IPS DF 6.9 (cell line): ENCODE measurements at places on chromosomes 5 and 9.

DNA sequence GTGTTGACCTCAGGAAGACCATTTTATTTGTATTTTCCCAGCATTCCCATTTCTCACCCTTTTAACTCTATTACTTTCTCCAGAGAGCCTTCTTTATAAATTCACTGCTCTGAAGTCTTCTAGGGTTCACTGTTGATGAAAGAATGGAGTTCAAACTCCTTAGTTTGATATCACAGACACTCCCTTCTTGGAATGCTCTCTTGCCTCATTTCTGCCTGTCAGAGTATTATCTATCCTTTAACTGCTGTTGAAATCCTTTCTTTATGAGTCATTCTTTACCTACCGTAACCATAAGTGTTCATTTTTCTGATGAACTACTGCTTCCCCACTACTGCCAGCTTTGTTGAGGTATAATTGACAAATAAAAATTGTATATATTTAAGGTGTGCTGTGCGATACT, 4.3 kb downstream of the RIC1 start:
- no peaks in the 10 kb centered on the region for H3K27me3 ChIP-seq
- H3K27ac ChIP-seq = no peak overlapping the region
- H3K4me1 ChIP-seq = no peaks in the 10 kb centered on the region
- H3K4me3 ChIP-seq = no peak overlapping the region

GRCh38 chr5:139461698-139462097, 845 bp downstream of the ECSCR start:
- DNase-seq = no peak
- H3K36me3 ChIP-seq = no peaks in the 10 kb centered on the region
- no peak overlapping the region for H3K4me3 ChIP-seq
- peaks cover 9% of the 10 kb centered on the region for H3K4me1 ChIP-seq
- no peaks in the 10 kb centered on the region for H3K27me3 ChIP-seq

DNA sequence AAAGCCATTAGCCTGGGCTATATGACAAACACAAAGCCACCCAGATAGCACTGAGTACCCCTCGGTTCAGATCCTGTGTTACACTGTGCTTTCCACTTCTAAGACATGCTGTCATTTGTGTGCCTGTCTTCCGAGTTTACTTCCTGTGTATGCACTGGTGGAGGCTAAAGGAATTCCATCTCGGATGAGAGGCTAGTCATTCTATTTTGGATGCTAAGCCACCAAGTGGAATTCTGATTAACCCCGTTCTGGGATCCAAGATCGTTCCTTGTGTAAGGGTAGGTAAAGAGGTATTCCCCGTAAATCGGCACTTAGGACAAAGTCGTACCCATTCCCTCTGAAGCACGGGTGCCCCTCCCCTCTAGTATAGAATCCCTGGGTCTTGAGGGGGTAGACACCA, 8.7 kb downstream of the PROP1 start:
- no peak for DNase-seq
- H3K27ac ChIP-seq = no peak overlapping the region
- no peaks in the 10 kb centered on the region for H3K4me1 ChIP-seq
- H3K36me3 ChIP-seq = no peaks in the 10 kb centered on the region
- peaks cover 20% of the 10 kb centered on the region for H3K27me3 ChIP-seq
- no peak overlapping the region for H3K4me3 ChIP-seq

GRCh38 chr9:131868766-131869165, 128.9 kb upstream of the RAPGEF1 start:
- no peak overlapping the region for H3K4me3 ChIP-seq
- no peaks in the 10 kb centered on the region for H3K27me3 ChIP-seq

DNA sequence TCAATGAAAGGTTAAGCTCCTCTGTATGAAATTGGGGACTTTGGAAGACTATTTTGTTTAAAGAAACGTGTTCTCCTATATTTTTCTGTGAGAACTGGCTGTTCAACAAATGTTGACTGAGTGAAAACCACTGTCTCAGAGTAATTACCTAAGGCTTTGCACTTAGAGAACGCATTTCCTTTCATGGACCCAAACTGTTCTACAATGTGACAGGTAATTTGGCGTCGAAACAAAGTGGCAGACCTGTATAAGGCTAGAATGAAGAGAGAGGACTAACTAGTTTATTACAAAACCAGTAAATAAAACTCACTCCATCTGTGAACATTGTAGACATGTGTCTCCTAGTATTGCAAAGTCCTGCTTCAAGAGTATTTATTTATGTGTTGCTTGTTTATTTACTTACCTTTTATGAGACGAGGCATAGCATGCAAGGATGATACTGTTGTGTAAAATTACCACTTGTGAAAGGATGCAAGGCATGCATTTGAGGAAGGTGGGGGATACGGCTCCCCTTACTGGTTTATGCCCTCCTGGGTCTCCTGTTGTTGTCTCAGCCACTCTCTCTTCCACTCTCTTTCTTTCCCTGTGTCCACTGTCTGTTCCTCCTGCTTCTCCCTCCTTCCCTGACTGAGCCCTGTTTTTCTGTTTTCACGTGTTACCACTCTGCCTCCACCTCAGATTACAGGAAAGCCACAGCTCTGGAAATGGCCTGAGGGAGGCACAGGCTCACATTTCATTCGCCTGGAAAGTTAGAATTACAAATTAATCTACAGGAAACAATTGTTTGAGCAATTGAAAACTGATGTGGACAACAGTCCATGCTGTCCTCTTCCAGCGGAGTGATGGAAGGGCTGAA, 444.0 kb upstream of the ZNF608 start:
- H3K4me1 ChIP-seq = peaks cover 5% of the 10 kb centered on the region; the same call in 1 of the 2 replicates
- H3K4me3 ChIP-seq = no peak overlapping the region
- H3K27ac ChIP-seq = no peak overlapping the region
- no peaks in the 10 kb centered on the region for H3K27me3 ChIP-seq

DNA sequence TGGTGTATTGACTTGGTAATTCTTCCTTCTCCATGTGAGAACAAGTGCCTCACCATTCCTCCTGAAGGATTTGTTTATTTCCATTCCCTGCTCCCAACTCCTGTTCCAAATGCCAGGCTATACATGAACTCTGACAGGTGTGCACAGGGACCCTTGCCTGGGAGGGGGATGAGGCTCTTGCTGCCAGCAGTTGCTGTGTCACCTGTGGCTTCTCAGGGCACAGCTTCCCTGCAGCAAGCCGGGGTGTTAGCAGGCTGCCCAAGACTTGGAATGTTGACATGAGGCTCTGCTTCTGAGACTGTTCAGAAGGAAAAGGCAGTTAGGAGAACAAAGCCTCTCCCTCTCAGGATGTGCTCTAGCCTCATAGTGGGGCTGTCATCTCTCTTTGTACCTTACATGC, 131.3 kb downstream of the DOCK2 start:
- no peak for DNase-seq
- no peaks in the 10 kb centered on the region for H3K36me3 ChIP-seq
- H3K4me3 ChIP-seq = no peak overlapping the region

DNA sequence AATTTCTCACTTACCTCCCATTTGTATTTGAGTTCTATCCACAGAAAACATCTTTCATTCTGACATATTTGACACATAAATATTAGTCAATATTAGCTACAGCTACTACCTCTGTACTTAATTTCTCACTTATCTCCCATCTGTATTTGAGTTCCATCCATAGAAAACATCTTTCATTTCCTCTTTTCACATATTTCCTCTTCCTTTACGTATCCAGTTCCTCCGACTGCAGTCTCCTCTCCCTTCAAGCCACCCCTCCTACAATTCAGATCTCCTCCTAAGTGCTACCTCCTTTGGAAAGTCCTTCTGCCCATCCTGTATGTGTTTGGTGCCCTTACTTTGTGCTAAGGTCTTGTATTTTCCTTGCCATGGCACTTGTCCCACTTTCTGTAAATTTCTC, 1.6 kb downstream of the SREK1IP1 start:
- no peaks in the 10 kb centered on the region; the same call in 1 of the 2 replicates for H3K4me1 ChIP-seq
- DNase-seq = no peak
- no peak overlapping the region for H3K27ac ChIP-seq

DNA sequence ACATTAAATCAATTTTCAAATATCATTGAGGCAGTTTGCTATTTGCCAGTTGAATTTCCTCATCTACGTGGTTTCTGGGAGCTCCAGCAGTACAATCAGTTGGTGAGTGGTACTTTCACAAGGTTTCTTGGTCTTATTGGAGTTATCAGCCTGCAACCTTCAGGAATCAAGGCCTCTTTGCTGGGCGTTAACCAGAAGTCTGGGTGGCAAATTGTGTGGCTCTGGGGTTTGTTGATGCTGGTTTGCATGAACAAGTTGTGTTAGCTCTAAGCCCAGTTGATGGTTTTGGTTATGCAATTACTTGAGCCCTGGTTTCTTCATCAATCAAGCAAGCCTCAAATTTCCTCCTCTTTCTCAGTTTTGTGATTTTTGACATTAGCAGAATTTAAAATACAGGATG, 152.9 kb upstream of the ANKRD55 start:
- H3K4me3 ChIP-seq = no peak overlapping the region
- H3K27me3 ChIP-seq = no peaks in the 10 kb centered on the region
- DNase-seq = no peak
- no peak overlapping the region for H3K27ac ChIP-seq
- no peaks in the 10 kb centered on the region for H3K4me1 ChIP-seq

DNA sequence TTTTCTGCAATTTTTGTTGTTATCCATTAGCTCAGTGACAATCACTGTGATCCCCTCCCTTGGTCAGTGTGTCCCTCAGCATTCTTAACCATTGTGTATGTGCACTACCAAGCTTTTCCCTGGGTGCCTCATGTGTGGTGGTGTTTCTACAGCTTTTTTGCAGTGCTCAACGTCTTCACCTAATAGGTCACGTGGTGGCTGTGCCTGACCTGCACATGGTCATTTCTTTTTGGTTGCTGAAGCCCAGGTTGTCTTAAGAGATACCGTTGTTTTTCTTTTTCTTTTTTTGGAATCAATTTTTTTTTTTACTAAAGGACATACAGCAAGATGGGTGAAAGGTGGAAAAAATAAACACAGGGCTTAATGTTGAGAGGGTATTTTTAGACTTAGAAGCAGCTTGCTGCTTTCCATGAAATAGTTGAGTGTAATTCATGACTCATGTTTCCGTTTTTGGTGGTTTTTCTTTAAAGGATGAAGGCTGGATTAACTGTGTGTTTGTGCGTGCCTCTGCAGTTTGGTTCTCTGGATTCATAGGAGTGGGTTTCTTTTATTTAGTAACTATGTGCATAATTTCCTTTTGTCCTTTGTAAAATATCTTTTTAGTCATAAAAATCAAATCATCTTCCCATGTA, 22.2 kb downstream of the SH3GL2 start:
- H3K4me3 ChIP-seq = no peak overlapping the region
- H3K27ac ChIP-seq = no peak overlapping the region

DNA sequence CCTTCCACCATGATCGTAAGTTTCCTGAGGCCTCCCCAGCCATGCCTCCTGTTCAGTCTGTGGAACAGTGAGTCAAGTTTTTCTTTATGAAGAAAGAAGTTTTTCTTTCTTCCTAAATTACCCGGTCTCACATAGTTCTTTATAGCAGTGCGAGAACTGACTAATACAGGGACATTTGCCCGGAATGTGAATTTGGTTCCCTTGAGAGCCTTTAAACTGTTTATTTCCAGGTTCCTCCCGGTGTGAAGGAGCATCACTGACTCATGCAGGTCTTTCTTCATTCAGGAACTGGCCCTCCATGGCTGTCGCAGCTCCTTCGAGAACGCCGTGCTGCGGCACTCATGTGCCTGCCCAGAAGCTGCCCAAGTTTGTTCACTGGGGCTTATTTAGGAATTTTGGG, 87.7 kb downstream of the PTCH1 start:
- H3K4me3 ChIP-seq = no peak overlapping the region
- H3K27ac ChIP-seq = no peak overlapping the region
- DNase-seq = no peak

DNA sequence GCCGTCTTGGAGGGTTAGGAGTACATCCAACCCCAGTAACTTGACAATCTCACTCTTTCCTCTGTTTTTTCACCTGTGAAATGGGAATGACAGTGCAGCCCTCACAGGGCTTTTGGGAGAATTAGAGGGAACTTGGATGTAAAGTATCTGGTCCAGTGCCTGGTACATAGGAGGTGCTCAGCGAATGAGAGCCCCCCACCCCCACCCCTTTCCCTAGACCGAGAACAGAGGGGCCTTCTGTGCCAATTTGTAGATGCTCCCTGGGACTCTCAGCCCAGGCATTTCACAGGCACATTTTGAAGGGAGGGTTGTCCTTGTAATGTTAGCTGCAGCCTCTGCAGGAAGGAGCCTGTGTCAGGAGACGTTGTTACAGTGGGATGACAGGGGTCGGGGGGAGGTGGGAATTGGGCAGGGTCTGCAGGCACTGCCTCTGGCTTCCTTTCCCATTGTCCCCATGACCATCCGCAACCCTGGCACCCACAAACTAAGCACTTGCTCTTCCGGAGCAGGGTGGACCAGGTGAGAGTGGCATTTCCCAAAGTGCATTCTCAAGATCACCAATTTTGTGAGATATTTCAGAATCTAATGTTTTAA, 47.0 kb downstream of the AMBP start:
- DNase-seq = no peak
- no peak overlapping the region for H3K27ac ChIP-seq
- H3K36me3 ChIP-seq = no peaks in the 10 kb centered on the region; the same call in 1 of the 2 replicates
- no peaks in the 10 kb centered on the region for H3K27me3 ChIP-seq
- no peak overlapping the region for H3K4me3 ChIP-seq

GRCh38 chr9:35732800-35733541, 505 bp downstream of the CREB3 start:
- no peak overlapping the region for H3K27ac ChIP-seq
- peak overlapping the region; percentile 62 for H3K4me3 ChIP-seq
- H3K4me1 ChIP-seq = peaks cover 8% of the 10 kb centered on the region; the same call in 1 of the 2 replicates
- no peak for DNase-seq
- peaks cover 12% of the 10 kb centered on the region for H3K36me3 ChIP-seq

- H3K27me3 ChIP-seq = no peaks in the 10 kb centered on the region
- no peak overlapping the region for H3K27ac ChIP-seq
- no peaks in the 10 kb centered on the region for H3K36me3 ChIP-seq
- H3K4me1 ChIP-seq = no peaks in the 10 kb centered on the region
Observed at GRCh38 chr5:109921735-109922380, 232.1 kb downstream of the MAN2A1 start.

- no peaks in the 10 kb centered on the region for H3K36me3 ChIP-seq
- DNase-seq = no peak
- no peaks in the 10 kb centered on the region; the same call in 1 of the 2 replicates for H3K27me3 ChIP-seq
- no peak overlapping the region for H3K4me3 ChIP-seq
- H3K27ac ChIP-seq = no peak overlapping the region
Observed at GRCh38 chr5:134072471-134073210, 41.8 kb upstream of the TCF7 start.

DNA sequence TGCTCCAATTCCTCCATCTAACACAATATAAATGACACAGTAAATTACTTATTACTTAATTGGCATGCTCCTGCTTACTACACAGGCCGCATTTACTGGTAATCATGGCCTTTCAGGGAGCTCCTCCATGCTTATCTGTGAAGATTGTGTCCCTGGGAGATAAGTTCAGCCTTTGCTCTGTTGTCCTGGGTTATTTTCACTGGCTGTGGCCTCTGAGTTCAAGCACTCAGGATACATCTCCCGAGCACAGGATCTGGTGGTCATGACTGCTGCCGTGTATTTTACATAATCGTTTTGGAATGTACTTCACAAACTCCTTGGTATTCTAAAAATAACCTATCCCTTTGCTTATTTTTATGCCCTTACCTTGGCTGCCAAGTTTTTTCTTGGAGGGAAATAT, 215.7 kb downstream of the ICE1 start:
- no peak for DNase-seq
- no peaks in the 10 kb centered on the region for H3K36me3 ChIP-seq
- H3K4me1 ChIP-seq = no peaks in the 10 kb centered on the region
- no peak overlapping the region for H3K4me3 ChIP-seq
- no peaks in the 10 kb centered on the region for H3K27me3 ChIP-seq
- no peak overlapping the region for H3K27ac ChIP-seq
